ENCODE measurements at places on chromosomes 16 and 17.

GRCh38 chr16:48537275-48537674, 72.7 kb downstream of the N4BP1 start:
- DNase-seq = no peak

GRCh38 chr16:57305159-57305811, 20.8 kb upstream of the PLLP start:
- DNase-seq = no peak

GRCh38 chr16:2429771-2430663, 770 bp downstream of the CCNF start:
- peak; percentile 47 for DNase-seq

DNA sequence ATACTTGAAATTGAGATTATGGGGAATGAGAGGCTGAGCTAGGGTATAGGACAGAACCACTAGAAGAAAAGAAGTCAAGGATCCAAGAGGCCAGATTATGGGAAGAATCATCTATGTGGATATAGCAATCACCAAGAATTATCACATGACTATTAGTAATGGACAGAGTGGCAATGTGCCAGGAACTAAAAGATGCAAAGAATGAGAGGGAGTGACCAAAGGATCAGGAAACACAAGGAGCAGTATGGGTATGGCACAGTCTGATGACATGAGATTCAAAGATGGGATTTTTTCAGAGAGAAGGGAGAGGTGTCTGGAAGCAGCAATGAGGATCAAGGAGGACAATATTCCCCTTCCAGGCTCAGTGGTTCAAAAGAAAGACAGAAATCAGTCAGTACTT, 212.2 kb downstream of the AATF start:
- peak; percentile 82 for DNase-seq

DNA sequence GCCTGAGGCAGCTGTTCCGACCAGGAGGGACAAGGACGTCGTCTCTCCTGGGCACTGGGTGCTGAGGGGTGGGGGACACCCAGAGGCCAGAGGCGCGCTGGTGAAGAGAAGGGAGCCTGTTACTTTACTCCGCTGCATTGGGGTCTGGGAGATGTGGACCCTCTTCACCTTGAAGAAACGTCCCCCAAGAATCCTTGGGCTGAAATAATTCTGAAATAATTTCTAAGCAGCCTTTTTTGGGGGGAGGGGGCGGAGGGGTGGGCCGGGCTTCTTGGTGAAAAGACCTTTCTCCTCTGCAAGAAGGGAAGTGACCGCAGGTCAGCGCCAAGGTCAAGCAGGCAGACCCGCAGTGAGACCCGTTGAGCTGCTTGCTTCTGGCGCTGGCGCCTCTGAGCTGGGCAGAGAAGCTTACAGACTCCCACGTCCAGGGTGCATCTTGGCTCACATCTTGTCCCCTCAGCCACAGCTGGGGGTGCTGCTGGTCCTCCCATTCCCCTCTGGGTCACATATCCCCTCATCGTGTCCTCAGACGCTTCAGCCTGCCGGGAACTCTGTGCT, 1.1 kb downstream of the SYT17 start:
- DNase-seq = no peak

- DNase-seq = no peak
Measured at GRCh38 chr16:73170612-73171038, 122.7 kb upstream of the ZFHX3 start.

DNA sequence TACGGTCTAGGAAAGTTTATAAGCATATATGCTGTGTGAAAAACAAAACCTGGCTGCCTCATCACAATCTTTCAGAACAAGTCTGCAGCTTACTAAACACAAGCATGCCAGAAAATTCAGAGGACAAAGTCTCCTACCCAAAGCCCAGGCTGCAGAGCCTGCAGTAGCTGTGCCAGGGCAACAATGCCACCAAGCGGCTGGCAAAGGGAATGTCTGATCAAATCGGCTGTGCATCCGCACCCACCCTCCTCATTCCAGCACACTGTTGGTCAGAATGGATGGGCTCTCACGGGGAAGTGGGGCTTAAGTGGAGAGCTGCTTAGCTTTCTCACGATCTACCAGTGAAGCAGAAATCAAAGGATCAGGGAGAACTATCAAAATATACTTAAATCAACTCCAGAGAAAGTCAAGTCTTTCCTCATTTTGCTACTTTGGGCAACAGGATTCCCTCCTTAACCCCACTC, 73.5 kb downstream of the CYTH1 start:
- peak; percentile 93 for DNase-seq

DNA sequence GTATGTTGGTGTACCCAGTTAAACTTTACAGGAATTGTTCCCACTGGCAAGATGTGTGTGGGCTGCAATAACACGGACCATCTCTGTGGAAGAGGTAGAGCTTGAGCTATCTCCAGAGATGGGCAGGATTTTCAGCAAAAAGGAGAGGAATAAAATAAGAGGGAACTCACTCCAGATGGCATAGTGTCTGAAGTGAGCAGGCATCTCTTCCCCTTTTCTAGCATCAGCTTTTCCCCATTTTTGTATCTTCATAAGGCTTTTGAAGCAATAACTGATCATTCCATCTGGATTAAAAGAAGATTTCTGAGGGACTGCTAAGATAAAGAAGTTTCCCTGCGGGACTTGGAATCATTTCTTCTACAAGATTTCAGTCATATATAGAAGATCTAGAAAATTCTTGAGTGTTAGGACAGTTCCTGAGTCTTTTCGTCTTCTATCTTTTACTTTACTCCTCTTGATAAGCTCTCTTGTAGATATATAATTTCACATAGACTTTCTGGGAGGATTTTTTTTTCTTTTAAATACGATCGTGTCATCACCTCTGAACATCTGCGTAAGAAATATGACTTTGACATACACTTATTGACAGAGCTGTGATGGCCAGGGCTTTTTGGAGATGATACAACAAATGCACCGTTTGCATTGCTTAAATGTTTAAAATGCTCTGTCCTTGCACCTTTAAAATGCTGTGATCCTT, 2.1 kb downstream of the CPD start:
- no peak for DNase-seq

DNA sequence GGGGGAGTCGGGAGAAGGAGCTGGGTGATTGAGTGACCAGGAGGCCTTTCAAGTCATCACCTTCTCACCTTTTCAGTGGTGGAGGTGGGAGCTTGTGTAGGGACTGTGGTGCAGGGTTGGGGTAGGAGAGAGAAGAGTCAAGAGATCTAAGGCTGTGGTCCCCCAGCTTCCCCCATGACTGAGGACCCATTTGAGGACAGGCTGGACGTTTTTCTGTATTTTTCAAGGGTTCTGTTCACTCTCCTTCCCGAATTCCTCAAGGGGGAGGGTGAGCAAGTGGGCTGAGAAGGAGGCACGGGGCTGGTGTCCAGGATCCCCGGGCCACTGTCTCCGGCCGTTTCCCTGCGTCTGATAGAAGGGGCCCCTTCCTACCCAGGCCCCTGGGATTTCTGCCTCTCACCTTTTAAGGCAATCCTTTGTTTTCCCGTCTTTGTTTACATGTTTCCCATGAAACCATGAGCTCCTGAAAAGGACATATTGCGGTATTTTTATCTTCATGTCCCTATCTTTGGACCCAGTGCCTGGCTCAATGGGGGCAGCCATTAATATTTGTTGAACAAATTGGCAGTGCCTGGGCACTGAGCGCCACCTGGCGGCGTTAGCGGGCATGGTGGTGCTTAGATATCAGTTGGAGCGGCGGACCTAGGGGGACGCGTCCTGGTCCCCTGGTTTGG, 9.2 kb upstream of the CD300A start:
- DNase-seq = peak; percentile 62

DNA sequence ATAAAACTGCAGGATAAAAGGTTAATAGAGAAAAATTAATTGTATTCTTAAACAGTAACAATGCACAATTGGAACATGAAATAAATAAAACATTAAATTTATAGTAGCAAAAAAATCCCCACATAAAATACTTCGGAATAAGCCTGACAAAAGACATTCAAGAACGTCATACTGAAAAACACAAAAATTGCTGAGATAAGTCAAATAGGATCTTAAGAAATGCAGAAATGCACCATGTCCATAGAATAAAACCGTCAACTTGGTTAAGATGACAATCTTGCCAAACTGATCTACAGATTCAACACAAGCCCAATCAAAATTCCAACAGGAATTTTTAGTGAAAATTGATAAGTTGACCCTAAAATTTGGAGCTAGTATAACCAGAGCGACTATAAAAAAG, 76.6 kb downstream of the TBC1D16 start:
- no peak for DNase-seq

- DNase-seq = no peak
Measured at GRCh38 chr16:25023556-25023955, 8.4 kb upstream of the ARHGAP17 start.

DNA sequence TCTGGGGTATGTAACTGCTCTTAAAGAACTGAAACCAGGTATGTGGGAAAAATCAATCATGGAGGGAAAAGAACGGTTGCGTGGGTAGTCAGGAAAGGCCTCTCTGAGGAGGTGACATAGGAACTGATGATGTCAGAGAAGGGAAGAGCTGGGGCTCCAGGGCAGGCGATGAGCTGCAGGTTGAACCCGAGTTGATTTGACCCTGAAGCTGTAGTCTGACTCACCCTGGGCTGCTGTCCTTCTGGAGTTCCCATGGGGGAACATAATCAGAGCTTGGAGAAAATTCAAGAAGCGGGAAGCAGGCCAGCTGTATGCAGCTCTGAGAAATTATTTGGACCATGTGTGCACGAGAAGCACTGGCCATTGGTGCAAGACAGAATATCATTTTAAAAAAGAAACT, 16.7 kb downstream of the SLC6A2 start:
- peak; percentile 15 for DNase-seq

DNA sequence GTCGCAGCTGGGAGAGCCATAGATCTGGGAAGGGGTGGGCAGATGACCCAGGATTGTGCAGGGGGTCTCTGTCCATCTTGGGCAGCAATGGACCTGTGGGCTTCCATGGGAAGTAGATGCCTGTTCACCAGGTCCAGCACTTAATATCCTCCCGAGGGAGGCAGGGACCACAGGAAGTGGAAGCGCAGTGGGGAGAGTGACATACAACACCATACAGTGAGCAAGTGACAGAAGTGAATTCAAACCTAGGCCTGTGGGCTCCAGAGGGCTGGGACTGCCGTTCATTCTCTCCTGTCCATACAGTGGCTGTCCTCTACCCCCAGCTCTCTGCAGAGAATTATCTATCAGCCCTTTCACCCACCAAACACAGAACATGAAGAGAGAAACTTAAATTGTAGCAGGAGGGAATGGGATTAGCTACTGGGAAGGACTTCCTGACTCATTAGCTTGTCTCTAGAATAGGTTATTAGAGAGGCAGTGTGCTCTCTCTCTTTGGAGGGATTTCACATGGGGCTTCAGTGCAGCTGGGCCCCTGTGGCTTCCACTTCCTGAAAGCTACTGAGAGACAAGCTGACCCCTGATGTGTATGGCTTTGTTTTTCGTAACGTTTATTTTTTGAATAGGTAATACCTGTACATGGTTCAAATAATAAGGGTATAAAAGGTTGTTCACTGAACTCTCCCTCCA, 13.1 kb upstream of the SEZ6 start:
- DNase-seq = no peak

GRCh38 chr17:29129731-29130130, 50.5 kb downstream of the MYO18A start:
- DNase-seq = no peak

GRCh38 chr16:71919035-71919434, 23.7 kb downstream of the IST1 start:
- no peak for DNase-seq

DNA sequence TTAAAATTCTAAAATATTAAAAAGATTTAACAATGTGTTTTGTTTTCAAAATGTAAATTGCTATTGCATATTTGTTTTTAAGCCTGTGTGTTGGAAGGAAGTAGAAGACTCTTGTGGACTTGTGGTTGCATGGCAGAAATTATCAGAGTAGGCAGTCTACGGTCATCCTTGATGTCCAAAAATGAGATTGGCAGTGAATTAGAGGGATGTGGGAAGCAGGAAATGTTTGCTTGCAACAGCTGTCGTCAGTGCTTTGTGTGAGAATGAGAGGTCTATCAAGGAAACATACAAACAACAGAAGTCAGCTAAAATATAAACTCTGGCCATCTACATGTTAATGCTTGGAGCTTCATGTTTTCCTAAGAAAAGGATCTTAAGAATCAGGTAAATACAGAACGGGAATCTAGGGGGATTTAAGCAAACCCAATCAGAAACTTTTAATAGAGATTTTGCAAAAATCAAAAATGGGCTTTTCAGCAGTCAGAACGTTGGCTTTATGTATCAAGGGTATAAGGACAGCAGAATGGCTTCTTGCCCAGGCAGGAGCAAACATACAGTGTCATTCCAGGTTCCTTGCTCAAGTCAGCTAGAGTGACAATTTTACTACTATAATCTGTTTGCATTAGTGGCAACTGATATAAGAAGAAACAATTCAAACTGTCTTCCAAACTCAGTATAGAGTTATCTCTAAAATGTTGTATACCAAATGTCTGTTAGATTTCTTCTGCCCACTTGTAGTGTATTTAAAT, 196.7 kb downstream of the CYB561 start:
- peak; percentile 42 for DNase-seq

DNA sequence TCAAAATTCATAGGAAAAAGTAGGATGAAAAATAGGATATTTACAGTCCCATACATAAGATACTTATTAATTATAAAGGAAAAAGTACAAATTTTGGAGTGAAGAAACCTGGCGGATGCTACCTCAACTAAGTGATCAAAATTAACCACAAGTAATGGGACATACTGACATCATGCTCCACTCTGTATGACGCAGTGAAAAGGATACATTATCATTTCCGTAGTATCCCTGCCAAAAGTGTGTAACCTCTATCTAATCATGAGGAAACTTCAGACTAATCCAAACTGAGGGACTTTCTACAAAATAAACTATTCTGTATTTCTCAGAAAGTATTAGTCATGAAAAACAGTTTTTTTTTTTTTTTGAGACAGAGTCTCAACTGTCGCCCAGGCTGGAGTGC, 60.5 kb downstream of the TRIM37 start:
- DNase-seq = peak; percentile 31

DNA sequence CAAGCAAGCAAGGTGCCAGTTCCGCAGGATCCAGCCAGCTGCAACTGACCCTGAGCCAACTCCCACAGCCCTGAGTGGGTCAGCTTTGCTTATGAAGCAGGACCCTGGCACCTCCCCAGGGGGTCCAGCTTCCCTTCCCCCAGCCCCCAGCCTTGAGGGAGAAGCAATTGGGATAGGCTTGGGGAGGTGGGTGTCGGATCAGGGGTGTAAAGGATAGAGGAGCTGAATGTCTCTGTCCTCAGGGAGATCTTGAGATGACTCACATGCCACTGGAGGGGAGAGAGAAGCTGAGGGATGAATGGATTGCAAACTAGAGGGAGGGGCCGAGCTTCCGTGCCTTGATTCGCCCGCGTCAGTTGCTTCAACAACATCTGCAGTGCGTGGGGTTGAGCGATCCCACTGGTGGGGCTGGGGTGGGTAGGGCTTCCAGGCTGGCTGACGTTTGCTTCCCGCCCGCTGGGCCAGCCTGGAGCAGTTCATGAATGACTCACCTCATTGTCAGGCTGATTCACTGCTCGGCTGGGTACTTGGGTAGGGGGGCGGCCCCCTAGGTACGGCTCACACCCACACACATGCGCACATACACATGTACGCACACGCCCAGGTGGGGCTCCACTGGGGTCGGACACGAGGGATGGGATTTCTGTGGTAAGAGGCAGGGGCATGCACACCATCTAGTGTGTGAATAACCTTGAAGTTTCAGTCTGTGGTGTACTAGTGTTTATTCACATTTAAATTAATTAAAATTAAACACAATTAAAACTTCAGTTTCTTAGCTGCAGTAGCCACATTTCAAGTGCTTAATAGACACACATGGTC, 3.6 kb upstream of the HROB start:
- DNase-seq = peak; percentile 100
